ENCODE measurements at places on chromosomes 5 and 9.

DNA sequence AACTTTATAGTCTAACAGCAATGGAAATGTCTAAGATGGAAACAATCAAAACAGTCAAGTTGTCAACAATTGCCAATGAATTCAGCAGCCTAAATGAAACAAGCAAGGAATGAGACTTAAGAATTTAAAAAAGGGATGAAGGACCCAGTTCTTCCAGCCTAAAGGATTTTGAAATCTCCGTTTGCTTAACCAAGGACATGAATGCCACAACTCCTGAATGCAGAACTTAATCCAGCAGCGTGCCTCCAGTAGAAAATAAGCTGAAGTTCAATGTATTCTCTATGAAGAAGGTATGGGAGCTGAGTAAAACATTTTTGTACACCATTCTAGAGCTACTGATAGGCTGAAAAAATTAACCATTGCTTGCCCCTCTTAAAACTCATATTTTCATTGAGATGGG, 411.3 kb downstream of the ARHGEF28 start:
- H3K4me3 ChIP-seq: no peak overlapping the region
- H3K4me1 ChIP-seq: no peaks in the 10 kb centered on the region
- no peak for DNase-seq
- H3K36me3 ChIP-seq: no peaks in the 10 kb centered on the region

DNA sequence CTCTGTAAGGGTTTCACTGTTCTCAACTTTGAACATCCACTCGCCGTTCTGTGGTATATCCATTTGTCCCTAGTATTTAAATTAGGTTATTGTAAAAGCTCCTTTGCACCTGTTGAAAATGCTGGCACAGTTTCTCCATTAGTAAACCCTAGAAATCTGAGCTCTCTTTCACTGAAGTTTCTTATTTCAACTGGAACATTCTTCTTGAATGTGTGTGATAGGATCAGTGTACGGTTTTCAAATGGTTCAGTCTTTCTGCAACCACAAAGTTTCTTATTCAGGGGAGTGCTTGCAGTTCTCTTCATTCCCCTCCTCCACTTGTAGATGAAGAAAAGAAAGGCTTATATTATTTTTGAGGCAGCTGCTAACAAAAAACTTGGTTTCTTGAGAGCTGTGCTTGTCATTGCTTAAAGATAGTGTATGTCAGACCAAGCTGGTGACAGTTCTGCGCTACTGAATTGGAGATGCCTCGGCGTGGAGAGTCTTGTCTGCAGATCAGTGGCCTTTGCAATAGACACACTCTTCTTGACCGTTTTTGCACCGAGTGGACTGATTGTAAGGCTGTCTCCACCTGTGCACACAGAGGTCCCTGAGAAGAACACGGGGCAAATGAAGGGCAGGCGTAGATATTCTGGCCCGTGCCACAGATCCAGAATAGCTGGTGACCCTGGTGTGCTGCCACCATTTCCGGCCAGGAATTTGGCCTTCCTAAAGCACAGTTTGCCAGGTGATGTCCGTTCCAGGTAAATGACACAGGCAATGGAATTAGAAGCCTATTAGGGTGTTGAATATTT, 102.2 kb downstream of the TRIO start:
- H3K27me3 ChIP-seq: no peaks in the 10 kb centered on the region
- no peak for DNase-seq
- no peak overlapping the region for H3K4me3 ChIP-seq
- H3K4me1 ChIP-seq: peaks cover 80% of the 10 kb centered on the region
- H3K27ac ChIP-seq: no peak overlapping the region

DNA sequence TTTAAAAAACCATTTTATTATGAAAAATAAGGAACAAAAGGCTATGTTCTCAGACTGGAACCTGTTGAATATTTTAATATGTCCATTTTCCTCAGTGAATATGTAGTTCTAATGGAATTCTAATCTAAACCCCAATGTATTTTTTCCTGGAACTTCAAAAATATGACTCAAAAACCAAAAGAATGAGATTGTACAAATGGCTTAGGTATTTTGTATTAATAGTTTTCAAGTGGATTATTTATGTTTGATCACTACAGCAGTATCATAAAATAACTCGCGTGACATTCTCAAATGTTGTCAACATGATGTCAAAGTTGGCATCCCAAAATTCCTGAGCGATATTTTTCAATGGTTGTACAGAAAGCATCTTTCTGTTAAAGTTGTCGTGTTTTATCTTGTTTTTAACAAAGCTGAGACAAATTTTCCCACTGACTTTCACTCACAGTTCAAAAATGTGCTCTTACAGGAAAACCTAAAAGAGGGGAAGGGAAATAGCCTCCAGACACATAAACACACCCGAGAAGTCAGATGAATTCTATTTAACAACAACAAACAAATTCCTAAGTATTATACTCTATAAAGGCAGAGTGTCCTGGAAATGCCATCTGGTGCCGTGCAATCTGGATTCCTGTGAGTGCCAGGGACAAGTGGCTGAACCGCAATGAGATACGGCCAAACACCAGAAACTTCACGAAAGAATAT, 68.1 kb upstream of the TAS2R1 start:
- no peak overlapping the region for H3K27ac ChIP-seq
- H3K4me1 ChIP-seq: no peaks in the 10 kb centered on the region
- H3K4me3 ChIP-seq: no peak overlapping the region
- DNase-seq: no peak
- no peaks in the 10 kb centered on the region for H3K36me3 ChIP-seq

GRCh38 chr9:90054810-90055209, 450.0 kb downstream of the GADD45G start:
- H3K27me3 ChIP-seq: no peaks in the 10 kb centered on the region
- H3K36me3 ChIP-seq: no peaks in the 10 kb centered on the region
- H3K4me1 ChIP-seq: no peaks in the 10 kb centered on the region
- DNase-seq: no peak
- H3K27ac ChIP-seq: no peak overlapping the region
- H3K4me3 ChIP-seq: no peak overlapping the region

DNA sequence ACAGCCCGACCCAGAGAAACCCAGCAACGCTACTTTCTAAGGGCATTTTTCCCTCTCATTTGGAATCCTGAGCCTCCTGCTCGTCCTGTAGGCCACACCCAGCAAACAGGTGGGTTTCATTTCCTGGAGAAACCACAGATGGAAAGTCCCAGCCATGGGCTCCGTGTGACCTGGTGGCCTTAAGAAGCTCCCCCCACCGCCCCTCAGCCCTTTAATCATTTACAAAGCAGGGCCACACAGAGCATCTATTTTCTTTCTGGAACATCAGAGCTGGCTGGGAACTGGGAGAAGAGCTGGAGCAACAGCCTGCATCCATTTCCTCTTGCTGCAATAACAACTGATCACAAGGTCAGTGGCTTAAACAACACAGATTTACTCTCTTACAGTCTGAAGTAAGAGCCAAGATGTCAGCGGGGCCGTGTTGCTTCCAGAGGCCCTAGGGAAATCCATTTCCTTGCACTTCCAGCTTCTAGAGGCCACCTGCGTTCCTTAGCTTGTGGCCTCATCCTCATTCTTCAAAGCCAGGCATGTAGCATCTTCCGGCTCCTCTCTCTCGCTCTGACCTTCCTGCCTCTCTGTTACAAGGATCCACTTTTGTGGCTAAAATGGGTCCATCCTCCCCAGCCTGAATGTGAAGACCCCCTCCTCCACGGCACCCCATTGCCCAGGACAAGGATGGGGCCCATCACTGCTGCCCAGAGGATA, 40.5 kb downstream of the C9orf50 start:
- no peaks in the 10 kb centered on the region for H3K27me3 ChIP-seq
- peaks cover 4% of the 10 kb centered on the region for H3K4me1 ChIP-seq
- H3K36me3 ChIP-seq: no peaks in the 10 kb centered on the region

Measured in tibial artery (tissue), 4 donors.